ENCODE measurements at places on chromosomes 6 and 20.
A peak's percentile ranks its signal among the peaks of the same experiment; 100 is the strongest.

GRCh38 chr6:69580706-69581105 lies 216.1 kb downstream of the LMBRD1 start:
- no peak for DNase-seq

GRCh38 chr6:66496659-66497058 lies 789.6 kb upstream of the EYS start:
- DNase-seq: no peak

DNA sequence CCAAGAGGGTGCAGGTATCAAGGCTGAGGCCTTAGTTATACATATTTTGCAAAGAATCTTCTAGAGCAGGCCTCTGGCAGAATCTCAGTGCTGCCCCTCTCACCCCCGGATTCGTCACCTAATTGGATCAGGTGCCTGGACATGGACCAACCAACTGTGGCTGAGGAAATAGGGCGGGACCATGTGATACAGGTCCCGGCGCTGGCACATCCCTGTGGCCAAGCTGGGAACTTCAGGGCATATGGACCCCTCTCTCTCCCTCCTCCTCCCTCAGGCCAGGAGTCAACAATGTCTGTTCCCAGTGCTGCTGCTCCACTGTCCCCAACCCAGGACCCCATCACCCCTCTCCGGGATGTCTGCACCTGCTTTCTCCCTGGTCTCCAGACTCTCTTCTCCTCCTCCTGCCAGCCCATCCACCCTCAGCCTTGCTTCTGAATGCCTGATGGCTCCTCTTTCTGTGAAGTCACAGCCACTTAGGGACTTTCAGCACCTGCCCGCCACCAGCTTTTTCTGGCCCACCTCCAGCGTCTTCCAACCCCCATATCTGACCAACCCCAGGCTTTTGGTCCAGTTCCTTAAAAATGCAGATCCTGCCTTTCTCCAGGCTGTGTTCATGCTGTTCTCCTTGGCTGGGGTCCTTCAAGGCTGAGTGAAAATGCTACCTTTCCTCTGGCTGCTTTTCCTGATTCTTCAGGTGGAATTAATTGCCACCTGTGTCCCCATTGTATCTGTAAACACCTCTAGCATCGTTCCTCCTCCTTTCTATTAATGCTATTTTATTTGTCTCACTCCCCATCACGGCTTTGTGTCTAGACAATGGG lies 19.0 kb upstream of the MLN start:
- peak; percentile 46 for DNase-seq

- peak; percentile 4 for DNase-seq
Measured at GRCh38 chr6:108921547-108922361, 73.5 kb downstream of the ARMC2 start.

GRCh38 chr20:63257629-63258028 lies 3.4 kb upstream of the NKAIN4 start:
- DNase-seq: no peak

- DNase-seq: peak; percentile 91
Measured at GRCh38 chr6:32609731-32610640, 20.3 kb upstream of the HLA-DRB1 start.

GRCh38 chr6:34242252-34243130 lies 5.8 kb downstream of the HMGA1 start:
- DNase-seq: no peak

DNA sequence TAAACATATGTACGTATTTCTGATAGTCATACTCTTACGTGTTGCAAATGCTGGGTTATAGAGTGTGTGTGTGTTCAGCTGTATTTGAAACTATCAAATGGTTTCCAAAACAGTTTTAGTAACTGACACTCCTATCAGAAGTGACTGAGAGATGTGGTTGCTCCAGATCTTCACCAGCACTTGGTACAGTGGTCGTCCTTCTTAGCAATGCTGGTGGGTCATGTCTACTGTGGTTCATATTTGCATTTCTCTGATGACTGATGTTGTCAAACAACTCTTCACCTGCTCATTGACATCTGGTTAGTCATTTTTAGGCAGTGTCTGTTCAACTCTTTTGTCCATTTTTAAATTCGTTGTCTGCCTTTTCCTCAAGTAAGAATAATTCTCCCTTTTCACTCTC lies 259.3 kb downstream of the KIF16B start:
- DNase-seq: no peak

GRCh38 chr6:158408013-158408412 lies 95.7 kb downstream of the TULP4 start:
- no peak for DNase-seq

- no peak for DNase-seq
Measured at GRCh38 chr6:17910189-17910588, 77.2 kb downstream of the KIF13A start.

DNA sequence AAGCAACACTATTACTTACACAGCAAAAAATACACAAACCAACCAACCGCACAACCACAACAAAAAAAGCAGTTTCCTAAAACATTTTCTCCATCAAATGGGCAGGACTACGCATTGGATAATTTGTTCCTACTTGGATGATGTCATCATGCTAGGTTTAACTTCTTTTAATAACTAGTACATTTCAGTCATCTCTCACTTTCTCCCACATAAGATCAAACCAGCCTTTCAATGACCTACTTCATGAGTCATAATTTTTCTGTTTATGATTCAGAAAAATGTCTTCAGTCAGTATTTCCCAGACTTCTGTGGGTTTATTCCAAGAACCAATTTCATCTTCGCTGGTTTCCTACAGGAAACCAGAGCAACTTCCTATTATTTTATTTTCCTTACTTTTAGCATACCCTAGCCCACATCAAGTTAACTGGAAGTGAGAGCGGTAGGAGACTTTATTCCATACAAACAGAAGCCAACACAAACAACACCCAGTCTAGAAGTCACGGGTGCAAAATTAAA lies 134.2 kb downstream of the GMDS start:
- DNase-seq: peak; percentile 45

- peak; percentile 47 for DNase-seq
Measured at GRCh38 chr6:32060966-32061655, 22.9 kb downstream of the CYP21A2 start.

- no peak for DNase-seq
Measured at GRCh38 chr20:45489083-45489531, 19.6 kb downstream of the WFDC2 start.

GRCh38 chr6:76644231-76644630 lies 571.8 kb upstream of the IMPG1 start:
- DNase-seq: no peak

- peak; percentile 63 for DNase-seq
Measured at GRCh38 chr6:129634411-129635230, 75.4 kb downstream of the ARHGAP18 start.

GRCh38 chr20:52289956-52290565 lies 98.5 kb upstream of the ZFP64 start:
- no peak for DNase-seq

GRCh38 chr20:8842525-8842924 lies 226.4 kb upstream of the PLCB4 start:
- DNase-seq: no peak

DNA sequence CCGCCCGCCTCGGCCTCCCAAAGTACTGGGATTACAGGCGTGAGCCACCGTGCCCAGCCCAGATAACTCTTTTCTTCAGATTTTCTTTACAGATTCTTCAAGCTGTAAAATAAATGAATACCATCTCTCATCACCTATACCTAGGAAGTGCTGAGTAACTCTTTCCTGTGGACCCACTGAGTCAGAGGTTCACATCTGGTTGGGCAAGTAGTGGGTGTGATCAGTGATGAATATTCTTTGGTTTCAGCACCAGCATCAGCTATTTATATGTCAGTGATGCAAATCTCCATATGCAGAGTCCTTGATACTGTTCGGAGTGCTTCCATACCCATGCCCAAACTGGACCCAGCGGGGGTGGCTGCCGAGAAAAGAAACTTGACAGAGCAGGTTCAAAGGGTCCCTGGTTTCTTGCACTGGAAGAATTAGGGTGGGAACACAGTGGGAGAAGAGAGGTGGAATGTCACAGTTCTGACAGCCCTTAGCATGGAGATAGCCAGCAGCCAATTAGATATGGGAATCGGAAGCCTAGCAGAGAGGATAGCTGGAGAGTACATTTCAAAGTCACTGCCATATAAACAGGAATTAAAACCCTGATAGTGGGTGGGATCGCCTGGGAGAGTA lies 64.9 kb upstream of the DDR1 start:
- peak; percentile 24 for DNase-seq

DNA sequence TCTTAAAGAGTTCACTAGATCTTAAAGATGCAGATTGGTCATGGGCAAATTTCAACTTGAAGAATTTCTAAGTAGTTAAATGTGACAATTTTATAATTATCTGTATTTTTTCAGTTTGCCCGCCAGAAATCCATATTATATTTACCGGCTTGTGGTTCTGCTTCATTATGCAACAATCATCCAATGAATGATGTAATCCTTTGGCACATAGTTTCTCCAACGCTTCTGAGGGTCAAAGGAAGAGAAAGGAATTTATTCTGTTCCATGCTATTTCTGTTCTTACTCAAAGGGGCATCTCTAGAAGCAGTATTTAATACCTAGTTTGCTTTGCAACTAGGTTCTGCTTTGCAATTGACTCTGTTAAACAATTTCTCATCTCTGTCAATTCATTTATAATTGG lies 359.3 kb upstream of the PLCB4 start:
- DNase-seq: no peak

DNA sequence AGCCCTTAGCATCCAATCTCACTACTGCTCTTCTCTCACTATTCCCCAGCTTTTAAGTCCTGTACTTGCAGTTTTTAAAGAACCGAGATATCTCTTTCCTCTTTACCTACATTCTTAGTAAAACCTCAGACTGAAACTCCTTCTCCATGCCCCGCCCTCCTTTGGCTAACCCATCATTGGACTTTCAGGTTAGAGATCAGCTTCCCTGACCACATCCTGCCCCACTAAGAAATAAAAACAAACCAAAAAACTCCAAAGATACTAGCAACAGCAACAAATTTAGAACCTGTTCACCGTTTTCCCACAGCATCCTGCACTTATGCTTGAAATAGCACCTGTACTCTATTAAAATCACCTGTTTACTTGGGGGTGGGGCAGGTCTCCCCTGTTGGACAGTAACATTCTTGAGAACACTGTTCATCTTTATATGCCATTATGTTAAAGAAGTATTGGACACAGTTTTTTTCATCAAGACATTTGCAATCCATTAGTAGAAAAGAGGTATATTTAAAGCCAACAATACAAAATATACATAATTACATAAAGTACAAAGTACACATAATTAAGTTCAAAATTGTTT lies 16.3 kb upstream of the SMAP1 start:
- no peak for DNase-seq

DNA sequence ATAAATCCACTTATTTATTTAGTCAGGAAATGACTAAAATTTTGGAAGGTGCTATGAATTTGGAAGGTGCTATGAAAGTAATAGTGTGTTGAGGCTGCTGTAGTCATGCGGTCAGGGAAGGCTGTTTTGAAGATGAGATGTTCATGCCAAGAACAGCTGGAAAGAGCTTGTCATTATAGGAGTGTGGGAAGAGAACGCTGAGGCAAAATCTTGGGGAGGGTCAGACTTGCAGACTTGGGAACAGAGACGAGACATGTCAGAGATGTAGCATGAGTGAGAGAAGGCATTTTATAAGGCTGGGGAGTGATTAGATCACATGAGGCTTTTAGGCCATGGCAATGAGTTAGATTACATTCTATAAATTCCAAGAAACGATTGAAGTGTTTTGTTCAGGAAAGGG lies 124.0 kb upstream of the B3GAT2 start:
- peak; percentile 41 for DNase-seq

DNA sequence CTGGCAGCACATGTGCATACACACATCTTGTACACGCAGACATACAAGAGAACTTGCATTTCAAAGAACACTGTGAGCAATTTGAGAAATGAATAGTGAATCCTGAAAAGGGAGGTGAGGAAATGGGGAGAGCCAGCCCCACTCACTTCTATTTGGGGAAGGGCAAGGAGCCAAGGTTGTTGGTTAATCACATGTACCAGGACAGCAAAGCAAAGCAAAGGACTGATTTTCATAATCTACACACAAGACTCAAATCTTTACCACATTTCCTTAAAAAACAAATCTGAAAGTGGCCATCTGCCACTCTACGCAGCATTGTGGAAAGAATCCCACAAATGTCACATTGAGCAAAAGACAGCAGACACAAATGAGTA lies 35.0 kb upstream of the KIF16B start:
- no peak for DNase-seq

GRCh38 chr20:34065260-34065659 lies 46.8 kb downstream of the EIF2S2 start:
- DNase-seq: peak; percentile 89

DNA sequence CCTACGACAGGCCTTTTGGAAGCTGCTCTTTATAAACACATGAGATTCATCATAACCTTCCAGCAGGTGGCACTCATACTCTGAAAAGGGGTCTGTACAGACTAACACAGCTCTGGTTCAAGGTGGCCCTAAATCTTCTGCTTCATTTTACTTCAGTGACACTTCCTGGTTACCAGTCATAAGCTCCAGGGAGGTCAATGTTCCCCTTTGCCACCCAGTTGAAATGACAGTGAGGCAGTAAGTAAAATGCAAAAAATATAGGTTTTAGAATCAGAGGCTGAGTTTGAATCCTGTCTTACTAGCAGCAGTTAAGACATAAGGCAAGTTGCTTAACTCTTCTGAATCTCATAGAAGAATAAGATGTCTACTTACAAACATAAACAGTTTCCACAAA lies 132.8 kb downstream of the CDK19 start:
- peak; percentile 84 for DNase-seq

- no peak for DNase-seq
Measured at GRCh38 chr6:150412221-150412620, 43.4 kb downstream of the IYD start.

GRCh38 chr6:116579143-116579542 lies 7.8 kb downstream of the RWDD1 start:
- DNase-seq: peak; percentile 28

DNA sequence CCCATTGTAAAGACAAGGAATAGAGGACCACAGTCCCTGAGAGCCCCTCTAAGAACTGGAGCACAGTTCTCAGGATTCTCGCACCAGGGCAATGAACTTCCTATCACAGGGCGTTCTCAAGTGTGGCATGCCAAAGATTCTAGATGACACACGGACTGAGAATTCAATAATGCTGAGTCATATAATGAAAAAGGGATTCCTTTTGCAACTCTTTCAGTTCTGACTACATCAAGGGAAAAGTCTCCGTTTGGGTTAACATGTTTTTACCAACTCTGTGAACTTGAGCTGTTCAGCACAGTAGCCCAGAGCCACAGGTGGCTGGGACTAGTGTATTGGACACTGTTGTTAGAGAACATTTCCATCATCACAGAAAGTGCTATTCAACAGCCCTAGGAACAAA lies 3.4 kb downstream of the MED20 start:
- DNase-seq: peak; percentile 96

- DNase-seq: no peak
Measured at GRCh38 chr20:21559305-21559704, 45.4 kb upstream of the NKX2-2 start.

GRCh38 chr20:36883977-36884535 lies 8.1 kb downstream of the TLDC2 start:
- DNase-seq: no peak
